ENCODE measurements at places on chromosomes 5 and 9. TPM values are rescaled to one million over a fixed set of nuclear protein-coding genes. Genes with fewer than 3 reads are reported as not detected.

Gene INSL4
- total RNA-seq: not detected

Gene HMHB1
- not detected for total RNA-seq

Gene LCN9
- total RNA-seq: not detected

Gene TSSK1B
- not detected for total RNA-seq

Gene GARNL3
- total RNA-seq: 5.6 TPM

Gene NTRK2
- 14.4 TPM for total RNA-seq

Gene CCDC192
- total RNA-seq: 0.51 TPM

Gene PTGDS
- 249 TPM for total RNA-seq

Gene CAMK4
- total RNA-seq: 0.42 TPM

Gene MYOT
- total RNA-seq: 0.64 TPM

Gene GRM6
- total RNA-seq: not detected

- no peak for DNase-seq
These were observed 72.2 kb downstream of the COL15A1 start for GRCh38 chr9:99015890-99016289.

DNA sequence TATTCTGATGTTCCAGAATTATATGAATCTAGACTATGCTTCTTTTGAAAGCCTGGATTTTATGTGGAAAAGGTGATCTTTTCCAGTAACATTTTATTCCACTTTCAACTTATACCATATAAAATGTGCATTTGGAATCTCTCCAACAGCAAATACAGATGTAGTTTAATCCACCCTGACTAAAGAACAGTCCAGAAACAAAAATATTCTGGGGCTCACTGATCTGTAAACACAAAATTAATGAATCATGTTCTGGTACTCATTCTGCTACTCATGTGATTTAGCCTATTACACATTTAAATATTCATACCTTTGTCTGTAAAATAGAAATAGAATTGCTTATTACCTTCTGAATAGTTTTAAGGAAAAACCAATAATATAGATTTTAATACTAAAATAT lies 125.8 kb downstream of the ARRDC3 start:
- DNase-seq: no peak

GRCh38 chr5:173891308-173892116 lies 3.4 kb downstream of the CPEB4 start:
- no peak for DNase-seq

DNA sequence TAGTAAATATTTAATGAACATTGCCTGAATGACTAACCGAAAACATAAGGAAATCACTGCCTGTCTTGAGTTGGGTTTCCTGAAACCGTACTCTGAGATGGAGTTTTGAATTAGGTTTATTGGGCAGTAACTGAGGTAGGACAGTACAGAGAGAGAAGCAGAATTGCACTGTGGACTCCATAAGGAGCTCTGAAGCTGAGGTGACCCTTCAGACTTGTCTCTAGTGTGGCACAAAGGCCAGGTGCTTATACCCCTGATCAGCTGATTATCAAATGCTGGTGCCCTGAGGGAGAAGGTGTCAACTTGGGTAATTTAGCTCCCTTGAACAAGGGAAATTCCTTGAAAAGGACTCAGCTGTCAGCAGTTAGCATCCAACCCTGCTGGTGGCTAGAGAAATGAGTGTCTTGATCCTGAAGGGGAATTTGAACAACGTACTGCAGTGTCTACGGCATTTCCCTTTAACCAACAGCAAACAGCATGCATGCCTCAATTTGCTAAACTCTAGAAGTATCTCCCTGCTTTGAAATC lies 135.0 kb upstream of the SMARCA2 start:
- no peak for DNase-seq

DNA sequence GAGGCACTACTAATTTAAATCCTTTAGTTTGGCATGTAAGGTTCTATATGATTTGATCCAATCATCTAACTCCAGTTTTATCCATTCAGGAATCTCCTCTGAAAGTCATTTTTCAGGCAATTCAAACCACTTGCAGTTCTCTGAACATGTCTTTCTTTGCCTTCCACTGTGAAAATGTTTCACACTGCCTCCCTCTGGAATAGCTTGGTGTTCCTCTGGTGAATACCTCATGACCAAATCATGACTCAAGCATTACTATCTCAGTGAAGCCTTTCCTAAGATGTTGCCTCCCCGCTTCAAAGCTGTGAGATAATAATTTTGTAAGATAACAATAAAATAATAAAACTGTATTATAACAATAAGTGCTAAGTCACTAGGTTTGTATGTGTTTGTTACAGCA lies 981.1 kb downstream of the DTWD2 start:
- no peak for DNase-seq

- no peak for DNase-seq
These were observed 18.1 kb upstream of the RPL26L1 start for GRCh38 chr5:172941067-172941516.

DNA sequence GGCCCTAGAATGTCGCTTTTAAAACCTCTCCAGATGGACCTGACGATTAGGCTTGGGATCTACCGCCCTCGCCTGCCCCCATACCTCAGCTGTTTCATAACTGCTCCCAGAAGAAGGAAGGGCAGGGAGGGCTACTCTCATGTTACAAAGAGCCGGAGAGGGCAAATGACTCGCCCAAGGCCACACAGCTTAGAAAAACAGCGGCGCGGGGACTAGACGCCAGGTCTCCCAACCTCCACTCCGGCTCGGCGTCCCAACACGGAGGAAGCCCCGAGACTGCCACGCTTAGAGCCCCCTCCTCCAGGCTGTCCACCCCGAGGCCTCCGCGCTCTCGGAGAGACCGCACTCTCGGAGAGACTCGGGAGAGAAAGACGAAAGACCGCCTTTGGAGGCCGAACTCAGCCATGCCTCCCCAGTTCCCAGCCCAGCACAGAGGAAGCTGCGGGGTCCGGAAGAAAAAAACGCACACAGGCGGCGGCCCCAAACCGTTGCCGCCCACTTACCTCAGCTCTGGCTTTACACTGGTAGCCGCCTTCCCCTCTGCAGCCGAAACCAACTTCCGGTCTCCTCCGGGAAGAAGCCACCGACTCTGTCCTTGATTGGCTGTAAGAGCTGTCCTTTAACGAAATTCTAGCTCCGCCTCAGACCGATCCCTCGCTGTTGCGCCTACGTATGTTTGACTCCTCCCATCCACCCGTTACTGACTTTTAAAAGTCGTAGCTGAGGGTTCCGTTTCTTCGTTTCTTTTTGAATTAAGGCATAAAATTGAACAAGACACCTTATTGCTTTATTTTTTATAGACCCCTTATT lies at the start of gene MED7:
TSS of gene MED7 (minus strand) at position 549 of the 810 bp plus-strand sequence. CDS start 3,434 bp downstream, outside the sequence.
- peak; percentile 93 for DNase-seq

DNA sequence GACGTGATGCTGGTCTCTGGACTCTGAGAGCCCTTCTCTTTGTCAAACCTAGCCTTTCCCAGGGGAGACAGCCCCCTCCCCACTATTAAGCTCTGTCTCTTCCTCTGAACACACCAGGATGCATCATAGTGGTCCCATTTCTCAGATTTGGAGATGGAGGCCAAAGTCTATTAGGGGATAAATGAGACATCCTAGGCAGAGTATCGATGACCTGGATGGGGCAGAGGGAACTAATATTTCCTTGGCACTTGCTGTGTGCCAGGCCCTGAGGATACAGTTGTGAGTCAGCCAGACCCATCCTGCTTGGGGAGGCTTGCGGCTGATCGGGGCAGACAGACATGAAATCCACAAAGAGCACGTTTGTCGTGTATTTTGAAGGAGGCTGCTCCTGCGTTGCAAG lies 5.2 kb downstream of the DNM1 start:
- no peak for DNase-seq

- no peak for DNase-seq
These were observed 227.6 kb upstream of the DMRT1 start for GRCh38 chr9:613771-614347.

GRCh38 chr9:136189394-136190236 lies 15.3 kb downstream of the LHX3 start:
- DNase-seq: no peak

DNA sequence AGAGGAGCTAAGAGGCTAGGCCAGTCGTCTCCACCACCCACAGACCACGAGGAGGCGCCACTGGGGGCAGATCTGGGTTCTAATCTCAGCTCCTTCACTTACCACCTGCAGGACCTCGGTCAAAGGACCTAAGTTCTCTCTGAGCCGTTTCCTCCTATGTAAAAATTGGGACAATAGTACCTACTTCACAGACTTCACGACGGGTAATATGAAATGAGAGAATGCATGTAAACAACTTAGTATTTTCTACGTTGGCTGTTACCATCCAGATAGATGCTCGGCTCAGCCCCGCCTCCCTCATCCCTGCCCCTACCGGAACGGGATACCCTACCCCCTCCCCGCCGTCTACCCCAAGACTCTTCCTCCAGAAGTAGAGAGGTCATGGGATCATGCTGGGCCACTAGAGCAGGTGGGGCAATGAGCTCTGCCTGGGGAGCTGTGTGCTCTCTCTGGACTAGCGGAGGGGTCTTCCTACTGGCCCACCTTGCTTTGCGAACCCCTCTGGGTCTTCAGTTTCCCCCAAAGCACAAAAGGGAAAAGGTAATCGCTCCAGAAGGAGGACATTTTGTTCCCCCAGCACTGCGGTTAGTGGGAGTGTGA lies 541 bp downstream of the GNPDA1 start:
- DNase-seq: no peak

DNA sequence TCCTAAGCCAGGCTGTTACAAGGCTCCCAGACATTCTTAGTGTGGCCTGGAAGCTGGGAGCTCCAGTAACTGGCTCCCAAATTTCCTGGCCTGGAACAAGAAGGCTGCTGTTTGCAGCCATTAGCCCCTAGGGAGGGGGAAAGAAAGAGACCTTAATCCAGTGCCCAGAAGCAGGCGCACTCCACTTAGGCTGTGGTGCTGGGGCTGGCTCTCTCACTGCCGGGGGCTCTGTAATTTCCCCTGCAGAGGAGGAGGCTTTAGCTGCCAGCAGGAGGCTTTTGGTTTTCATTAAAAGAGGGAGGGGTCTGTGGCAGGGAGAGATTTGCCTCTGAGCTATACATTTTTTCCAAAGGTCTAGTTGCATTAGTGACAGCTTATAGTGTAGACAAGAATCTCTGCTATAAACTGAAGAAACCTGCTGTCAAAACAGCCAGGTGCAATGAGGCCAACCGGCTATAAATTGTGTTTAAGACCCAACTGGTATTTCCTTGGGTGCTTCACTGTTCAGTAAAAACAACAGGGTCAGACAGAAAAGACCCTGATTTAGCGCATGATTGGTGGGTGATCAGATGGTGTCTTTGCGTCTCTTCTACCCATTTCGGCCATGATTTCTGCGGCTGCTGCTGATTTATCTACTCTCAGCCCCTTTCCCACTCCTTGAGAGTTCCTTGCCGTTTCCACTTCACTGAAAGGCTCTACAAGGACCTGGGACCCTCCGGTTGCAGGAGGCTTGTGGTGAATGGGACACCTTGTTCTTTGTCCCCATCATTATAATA lies 254.6 kb downstream of the AOPEP start:
- DNase-seq: no peak

DNA sequence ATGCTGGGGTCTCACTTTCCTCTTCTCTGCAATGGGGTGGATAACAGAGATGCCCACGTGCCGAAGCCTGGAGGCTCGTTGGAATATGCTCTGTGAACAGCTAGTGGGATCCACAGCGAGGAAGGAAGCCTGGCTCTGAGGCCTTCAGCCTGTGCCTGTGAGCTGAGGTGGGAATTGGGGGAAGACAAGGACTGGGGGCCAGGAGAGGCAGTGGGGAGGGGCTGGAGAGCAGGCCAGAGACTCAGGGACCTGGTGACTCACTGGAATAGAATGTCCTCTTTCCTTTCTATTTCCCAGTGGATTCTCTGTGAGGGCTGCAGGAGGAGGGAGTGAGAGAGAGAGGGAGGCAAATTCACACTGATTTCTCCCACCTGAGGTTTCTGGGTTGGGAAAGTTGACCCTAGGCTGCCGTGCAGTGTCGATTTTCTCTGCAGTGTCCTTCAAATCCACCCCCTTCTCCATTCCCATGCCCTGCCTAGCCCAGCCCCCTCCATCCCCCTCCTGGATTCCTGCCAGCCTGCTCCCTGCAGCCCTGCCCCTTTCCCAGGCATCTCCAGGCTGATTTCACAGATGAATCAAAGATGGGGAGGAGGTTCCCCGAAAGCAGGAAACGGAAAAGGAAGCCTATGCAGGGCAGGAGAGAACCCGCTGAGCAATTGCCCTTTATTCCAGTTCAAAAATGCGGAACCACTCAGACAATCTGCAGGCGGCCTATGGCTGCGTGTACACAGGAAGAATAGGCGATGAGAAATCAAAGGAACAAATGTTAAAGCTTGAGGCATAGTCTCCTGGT lies 1.4 kb upstream of the SPAAR start:
- no peak for DNase-seq

DNA sequence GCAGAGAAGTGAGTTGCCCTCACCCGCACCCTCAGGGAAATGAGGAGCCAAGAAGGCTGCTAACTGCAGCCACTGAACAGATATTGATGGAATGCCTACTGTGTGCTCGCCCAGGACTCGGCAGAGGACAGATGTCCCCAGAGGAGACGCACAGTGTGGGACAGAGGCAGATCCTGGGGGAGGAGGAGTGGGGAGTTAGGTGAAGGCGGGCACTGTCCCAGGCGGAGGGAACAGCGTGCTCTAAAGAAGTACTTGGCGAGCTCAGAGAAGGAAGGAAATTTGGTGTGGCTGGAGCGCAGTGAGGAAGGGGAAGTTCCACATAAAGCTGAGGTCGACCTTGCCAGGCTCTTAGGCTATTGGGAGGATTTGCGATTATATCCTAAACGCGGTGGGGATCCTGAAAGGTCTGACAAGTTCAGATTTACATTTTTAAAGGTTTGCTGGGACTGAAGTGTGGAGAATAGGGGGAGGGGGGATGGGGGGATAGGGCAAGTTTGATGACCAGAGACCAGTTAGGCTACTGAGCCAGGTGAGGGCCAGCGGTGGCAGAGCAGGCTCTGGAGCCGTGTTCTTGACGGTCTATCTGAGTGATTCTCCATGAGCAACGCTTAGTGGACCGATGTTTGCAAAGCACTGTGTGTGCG lies 23.6 kb upstream of the CERCAM start:
- DNase-seq: no peak

- DNase-seq: no peak
These were observed 33.9 kb downstream of the SLC24A2 start for GRCh38 chr9:19754921-19755320.

DNA sequence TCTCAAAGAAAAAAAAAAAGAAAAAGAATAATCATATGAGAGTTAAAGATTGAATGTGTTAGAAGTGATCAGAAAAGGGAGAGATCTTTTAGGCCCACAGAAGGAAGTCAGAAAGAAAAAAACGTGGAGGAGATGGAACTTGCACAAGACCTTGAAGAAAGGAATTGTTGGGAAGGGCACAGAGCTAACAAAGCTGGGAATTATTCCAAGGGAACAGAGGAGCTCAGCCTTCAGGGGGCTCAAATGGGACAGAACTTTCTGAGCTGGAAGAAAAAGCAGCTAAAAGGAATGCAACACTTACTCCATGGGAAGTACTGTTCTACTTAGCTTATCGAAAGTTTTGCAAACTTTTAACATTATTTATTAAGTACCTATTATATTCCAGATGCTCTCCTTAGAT lies 153.4 kb upstream of the ADRA1B start:
- DNase-seq: no peak

DNA sequence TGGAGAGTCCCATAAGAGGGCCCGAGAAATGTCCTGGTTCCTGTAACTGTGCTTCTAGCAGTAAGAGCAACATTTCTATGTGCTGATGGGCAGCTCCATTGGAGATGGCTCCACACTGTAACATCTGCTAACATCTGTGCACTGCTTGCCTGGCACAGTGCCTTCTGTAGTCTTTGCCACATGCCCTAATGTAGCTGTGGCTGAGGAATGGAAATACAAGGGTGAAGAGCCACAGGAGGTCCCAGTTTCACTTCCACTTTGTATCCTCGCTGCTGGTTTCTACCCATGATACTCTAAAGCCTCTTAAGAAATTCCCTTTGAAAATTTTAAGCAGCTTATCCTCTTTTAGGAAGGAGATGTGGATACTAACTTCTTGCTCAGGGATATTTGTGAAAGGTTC lies 97.4 kb downstream of the HOMER1 start:
- DNase-seq: no peak

- DNase-seq: no peak
These were observed 97.8 kb upstream of the SPOCK1 start for GRCh38 chr5:137596941-137597340.
